NCI-H2081 treated with DMSO at 0.1 percent for 48 hours (cell line): ENCODE measurements at places on chromosomes 2 and 18.

DNA sequence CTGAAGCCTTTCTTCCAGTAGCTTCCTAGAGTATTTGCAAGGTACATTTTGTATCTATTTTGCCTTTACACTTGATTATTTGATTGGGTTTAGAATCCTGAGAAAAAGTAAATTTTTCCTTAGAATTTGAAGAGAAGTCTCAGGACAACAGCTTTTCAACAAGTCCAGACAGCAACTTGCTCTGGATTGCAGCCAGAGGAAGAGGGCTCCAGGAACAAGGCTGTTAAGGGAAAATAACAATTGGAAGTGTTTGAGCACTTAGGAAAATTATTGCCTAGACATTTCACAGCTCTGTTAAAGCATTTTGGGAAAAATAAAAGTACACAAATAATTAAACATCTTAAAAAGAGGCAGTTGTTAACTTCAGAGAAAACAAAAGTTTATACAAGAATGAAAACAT is 58.3 kb upstream of the RAPGEF4 start:
- no peak for DNase-seq

DNA sequence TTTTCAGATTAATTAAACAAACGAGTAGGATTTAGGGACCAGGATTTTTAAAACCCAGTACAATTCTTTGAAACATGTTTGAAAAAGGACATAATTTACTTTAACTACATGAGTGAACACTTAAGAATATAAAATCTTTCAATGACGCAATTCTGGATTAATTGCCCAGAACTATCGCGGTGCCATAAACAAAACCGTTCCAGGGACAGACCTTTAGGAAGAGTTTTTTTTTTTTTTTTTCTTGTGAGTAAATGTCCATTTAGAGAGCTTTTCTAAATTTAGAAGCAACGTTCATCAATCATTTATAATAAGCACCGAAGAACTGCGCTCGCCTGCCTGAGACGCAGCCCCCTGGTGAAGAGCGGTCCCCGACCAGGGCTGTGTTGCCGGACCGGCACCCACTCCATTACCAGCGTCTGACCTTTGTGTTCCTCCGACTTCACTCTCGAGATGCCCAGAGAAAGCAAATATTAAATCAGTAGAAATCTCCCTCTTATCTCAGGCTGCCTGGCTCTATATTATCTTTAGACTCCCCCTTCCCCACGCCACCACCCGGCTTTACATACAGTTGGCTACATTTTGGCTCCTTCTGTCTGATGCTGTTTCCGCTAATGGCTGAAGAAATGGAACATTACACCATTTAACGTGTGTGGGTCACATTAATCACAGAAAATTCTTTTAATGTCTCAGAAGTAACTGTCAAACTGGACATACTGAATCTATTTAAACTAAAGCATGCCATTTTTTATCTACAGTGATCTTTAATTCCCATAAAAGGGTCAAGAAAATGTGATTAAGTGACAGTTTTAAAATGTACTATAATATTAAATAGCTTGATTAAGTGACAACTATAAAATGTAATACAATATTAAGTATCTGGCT is 364.0 kb upstream of the MEIS1 start:
- no peak for DNase-seq

DNA sequence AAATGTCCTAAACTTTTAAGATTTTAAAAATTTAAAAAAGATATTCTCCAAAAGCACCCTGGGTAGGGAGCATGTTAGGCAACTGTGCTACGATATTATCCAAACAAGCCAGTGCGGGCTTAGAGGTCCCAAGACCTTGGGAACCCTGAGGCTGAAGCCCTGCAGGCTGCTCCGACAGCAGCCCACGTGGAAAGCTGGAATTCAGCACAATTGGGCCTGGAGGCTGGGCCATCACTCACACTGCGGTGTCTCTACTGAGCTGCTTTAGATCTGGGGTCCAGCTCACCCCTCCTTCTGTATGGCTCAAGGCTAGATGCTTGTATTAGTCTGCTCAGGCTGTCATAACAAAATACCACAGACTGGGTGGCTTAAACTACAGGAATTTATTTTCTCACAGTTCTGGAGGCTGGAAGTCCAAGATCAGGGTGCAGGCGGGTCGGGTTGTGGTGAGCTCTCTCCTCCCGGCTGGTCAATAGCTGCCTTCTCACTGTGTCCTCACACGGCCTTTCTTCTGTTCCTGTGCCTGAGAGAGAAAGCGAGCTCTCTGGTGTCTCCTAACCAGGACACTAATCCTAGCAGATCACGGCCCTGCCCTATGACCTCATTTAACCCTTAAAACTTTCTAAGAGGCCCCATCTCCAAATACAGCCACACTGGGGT is 42.5 kb downstream of the DPYSL5 start:
- no peak for DNase-seq

DNA sequence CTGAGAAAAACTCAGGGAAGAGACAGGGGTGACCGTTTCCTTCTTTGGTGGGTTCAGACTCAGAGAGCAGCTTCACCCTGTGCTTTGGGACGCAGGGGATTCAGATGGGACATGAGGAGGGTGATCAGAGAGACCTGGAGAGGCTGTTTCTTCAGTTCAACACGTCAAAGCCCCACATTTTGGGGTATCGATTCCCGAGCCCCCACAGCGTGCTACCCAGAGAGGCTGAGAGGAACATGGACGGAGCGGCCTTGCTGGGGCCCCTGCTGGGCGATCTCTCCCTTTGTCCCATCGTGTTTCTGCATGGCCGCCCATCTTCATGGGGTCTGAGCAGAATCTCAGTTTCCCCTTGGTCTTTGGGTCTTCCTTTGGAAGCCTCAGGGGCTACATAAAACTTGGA is 38.2 kb upstream of the PXDN start:
- DNase-seq, result no peak

DNA sequence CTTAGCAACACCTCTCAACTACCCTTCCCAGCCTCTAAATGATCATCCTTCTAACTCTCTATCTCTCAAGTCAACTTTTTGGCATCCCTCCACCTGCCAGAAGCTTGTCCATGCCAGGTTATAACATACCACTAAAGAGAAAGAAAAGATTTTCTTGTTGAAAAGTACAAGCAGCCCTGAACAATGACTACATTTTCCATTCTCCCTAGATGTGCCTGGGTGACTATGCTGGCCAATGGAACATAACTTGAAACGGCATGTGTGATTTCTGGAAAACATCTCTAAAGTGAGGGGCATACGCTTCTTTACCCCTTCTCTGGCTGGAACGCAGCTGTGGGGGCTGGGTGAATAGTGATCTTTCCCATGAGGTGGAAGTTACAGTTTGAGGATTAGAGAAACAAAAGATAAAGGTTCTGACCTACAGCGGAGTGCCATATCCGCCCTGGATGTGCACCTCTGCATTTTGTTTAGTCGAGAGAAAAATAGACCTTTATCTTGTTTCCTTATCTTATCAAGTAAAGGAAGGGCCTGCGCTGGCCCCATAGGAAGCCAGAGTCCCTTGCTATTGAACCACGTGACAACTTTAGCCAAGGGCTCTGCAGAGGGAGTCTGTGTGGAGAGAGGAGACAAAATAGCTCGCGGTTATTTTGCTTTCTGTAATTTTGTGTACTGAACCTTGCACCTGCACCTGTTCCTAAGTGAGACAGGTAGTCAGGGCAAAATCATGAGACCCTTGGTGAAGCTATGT is 436.8 kb downstream of the TGIF1 start:
- DNase-seq, result no peak

GRCh38 chr2:99936065-99936464 is 206.3 kb downstream of the AFF3 start:
- DNase-seq, result no peak

DNA sequence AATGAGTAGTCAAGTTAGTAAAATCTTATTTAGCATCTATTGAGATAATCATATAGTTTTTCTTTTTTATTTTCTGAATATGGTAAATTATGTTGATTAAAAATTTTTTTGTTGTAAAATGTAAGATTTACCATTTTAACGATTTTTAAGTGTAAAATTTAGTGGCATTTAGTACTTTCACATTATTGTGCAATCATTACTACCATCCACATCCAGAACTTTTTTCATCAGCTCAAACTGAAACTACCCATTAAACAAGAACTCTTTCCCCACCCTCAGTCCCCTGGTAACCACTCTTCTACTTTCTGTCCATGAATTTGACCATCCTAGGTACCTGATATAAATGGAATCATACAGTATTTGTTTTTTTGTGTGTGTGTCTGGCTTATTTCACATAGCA is 11.1 kb downstream of the RAB3GAP1 start:
- DNase-seq, result no peak

DNA sequence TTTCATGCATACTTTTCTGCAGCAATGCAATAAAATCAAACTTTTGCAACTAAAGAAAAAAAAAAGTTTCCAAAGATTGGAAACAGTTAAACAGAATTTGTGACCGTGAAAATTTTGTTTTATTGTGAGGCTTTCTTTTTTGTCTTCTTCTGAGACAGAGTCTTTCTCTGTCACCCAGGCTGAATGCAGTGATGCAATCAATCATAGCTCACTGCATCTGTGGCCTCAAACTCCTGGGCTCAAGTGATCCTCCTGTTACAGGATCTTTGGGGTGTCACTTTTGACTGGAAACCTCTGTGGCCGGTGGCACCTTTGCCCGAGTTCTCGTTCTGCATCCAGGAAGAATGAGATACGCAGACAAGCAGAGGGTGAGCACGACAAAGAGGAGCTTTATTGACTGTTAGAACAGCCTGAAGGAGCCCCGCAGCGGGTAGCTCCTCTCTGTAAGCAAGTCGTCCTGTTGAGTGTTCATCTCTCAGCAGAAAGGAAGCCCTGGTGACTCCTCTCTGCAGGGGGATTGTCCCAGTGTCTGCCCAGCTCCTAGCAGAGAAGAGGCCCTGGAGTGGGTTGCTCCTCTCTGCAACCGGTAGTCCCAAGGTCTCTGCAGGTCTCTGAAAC is 16.9 kb upstream of the ILKAP start:
- DNase-seq, result no peak

GRCh38 chr2:132991471-132992045 is 321.6 kb upstream of the LYPD1 start:
- DNase-seq, result no peak

GRCh38 chr2:16222326-16222725 is 282.0 kb downstream of the MYCN start:
- no peak for DNase-seq

GRCh38 chr2:143083636-143084035 is 45.6 kb upstream of the ARHGAP15 start:
- no peak for DNase-seq

DNA sequence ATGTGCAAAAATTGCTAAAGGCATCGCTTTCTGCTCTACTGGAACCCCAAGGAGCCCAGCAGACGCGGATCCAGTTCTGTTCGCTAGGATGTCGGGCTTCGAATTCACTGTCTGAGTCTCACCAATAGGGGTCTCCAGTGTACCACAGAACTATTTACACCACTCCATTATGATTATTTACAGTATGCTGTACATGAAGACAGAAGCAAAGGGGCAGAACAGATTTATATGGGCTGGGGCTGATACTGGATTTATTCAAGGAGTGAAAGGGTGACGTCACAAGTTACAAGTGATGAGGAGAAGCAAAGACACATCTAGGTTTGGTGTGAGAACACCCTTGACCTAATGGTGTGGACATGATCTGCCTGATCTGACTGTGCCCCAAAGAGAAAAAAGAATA is 185.3 kb upstream of the ATP5MC3 start:
- DNase-seq, result peak; percentile 16

- DNase-seq, result no peak
Measured at GRCh38 chr2:109423556-109424359, 190.0 kb downstream of the SEPTIN10 start.

DNA sequence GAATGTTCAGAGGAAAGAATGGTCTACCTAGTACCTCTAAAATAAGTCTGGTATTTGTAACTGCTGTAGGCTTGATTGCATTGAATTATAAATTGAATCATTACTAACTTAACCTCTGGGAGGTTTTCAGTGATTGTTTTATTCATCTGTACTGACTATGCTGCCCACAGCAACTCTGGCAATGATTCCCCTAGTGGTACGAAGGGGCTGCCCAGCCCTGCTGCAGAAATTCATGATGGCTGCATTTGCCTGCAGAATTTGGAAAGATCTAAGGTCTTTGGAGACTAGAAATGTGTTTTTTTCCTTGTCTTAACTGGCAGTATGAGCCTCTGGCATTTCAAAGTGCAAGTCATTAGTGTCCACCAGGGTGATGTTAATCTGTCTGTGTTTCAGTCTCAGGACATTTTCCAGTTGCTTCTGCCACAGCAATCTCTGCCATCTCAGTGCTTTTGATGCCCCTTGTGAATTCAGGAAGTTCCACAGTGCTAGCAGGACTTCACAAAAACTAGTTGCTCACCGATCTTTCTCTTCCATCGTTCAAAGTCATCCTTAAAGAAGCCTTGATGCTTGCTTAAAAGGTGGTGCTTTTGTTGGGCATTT is 13.4 kb upstream of the LRPPRC start:
- no peak for DNase-seq

- no peak for DNase-seq
Measured at GRCh38 chr2:120759543-120760331, 24.1 kb downstream of the GLI2 start.

- no peak for DNase-seq
Measured at GRCh38 chr2:191311156-191311555, 66.0 kb downstream of the MYO1B start.

GRCh38 chr2:133787207-133787606 is 218.9 kb upstream of the NCKAP5 start:
- no peak for DNase-seq

DNA sequence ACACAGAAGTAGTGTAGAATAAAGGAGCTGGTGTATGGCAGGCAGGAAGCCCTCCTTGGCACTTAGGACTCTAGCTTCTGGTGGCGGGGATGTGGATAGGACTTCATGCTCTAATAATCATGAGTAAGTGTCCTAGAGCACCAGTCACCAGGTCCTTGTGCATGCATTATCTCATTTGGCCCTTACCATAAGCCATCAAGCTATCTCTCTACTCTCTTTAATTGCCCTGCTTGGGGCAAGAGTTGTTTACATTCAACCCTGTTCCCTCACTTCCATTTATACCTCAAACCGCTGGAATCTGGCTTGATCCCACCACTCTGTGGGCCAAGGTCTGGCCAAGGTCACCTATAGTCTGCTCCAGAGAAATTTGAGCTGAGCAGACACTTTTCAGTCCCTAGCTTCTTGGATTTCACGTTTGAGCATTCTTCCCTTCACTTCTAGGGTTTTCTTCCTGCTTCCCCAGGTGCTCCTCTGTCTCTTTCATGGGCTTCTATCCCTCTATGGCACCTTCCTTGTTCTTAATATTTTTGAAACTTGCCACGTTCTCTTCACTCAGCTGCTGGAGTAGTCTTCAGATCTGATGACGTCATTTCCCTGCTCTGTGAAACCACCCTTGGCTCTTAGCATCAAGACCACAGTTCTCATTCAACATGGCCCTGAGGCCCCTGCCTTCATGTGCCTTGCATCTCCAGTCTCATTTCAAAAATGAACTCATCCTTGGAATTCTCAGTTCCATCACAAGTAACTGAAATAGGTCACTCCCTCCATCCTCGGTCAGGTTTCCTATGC is 94.9 kb upstream of the GATA6 start:
- DNase-seq, result no peak
